Stimulated activated CD8-positive, alpha-beta memory T cell treated with anti-CD3 and anti-CD28 coated beads, Interleukin-4, amount 100 ng/mL, for 1 hour (primary cell): ENCODE measurements at places on chromosomes 13 and 19.

DNA sequence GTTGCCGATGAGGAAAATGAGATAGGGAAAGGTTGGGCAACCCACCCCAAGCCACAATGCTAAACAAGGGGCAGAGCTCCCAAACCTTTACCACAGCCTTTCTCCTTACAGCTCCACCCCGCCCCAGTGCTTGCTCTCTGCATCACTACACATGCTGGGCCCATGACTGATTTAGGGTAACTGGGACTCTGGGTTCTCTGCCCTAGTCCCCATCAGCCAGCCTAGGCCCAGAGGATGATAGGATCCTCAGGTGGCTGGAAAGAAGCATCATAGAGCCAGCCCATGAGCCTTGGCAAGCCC lies 11.6 kb downstream of the C19orf47 start:
- DNase-seq: no peak

DNA sequence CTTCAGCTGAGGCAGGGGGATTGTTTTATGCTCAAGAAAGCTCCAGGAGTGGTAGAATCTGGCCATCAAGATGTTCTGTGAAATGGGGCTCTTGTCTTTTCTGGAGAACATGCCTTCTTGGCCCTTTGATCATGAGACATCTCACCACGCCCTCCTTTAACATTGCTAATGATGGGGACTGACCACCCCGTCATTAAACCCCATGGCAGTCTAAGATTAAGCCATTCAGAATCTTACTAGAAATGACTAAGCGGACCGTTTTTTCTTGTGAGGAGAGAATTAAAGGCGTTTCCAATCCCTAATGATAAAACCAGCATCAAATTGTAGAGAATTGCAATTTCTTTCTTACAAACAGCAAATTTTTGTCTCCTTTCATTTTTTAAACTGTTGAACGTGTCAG lies 89.4 kb downstream of the COL4A2 start:
- no peak for DNase-seq

GRCh38 chr13:98761986-98762616 lies 9.6 kb upstream of the SLC15A1 start:
- no peak for DNase-seq

DNA sequence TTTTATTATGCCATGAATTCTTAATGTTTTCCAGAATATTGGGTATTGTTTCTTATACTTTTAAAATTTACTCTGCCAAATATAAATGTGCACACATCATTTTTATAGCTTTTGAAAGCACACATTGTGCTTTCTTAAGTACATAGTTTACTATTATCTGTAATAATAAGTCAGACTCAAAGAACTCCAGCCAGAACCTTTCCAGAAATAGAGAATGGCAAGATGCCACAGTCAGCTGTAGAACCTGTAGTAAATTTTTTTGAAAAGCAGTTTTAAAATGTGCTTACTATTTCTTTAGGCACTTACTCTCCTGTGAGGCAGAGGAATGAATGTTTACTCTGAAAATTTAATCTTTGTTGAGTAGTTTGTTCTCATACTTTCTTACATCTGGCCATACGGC lies 1287.1 kb downstream of the PCDH9 start:
- DNase-seq: no peak

GRCh38 chr19:12769689-12770088 lies 5.7 kb downstream of the HOOK2 start:
- no peak for DNase-seq

DNA sequence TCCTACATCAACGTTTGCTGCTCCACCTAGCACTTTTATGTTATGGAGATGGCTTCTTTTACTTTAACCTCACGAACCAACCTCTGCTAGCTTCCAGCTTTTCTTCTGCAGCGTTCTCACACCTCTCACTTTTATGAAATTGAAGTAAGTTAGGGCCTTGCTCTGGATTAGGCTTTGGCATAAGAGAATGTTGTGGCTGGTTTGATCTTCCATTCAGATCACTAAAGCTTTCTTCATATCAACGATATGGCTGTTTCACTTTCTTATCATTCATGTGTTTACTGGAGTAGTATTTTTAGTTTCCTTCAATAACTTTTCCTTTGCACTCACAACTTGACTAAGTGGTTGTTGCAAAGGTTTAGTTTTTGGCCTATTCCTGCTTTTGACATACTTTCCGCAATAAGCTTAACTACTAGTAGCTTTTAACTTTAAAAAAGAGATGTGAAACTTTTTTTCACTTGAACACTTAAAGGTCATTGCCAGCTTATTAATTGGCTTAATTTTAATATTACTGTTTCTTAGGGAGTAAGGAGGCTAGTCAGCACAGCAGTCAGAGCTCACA lies 60.0 kb upstream of the SPRY2 start:
- no peak for DNase-seq

DNA sequence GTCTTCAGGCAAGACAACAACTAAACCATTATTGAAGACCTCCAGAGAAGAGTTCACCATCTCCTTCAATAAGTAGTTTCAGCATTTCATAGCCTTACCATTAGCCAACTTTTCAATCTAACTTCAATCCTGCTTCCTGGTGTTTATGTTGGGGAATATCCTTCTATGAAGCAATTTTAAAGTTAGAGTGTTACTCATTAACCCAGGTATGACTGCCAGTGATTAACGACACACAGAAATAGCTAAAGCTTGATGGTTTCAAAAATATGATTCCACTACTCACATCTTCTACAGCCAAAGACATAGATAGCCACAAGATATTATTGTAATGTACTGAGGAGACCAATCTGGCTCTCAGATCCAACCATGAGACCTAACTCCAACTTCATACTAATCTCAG lies 403.2 kb downstream of the EFNB2 start:
- no peak for DNase-seq

GRCh38 chr19:47232422-47233211 lies 1.6 kb upstream of the BBC3 start:
- DNase-seq: no peak

GRCh38 chr13:109778102-109778542 lies 8.3 kb downstream of the IRS2 start:
- DNase-seq: no peak

DNA sequence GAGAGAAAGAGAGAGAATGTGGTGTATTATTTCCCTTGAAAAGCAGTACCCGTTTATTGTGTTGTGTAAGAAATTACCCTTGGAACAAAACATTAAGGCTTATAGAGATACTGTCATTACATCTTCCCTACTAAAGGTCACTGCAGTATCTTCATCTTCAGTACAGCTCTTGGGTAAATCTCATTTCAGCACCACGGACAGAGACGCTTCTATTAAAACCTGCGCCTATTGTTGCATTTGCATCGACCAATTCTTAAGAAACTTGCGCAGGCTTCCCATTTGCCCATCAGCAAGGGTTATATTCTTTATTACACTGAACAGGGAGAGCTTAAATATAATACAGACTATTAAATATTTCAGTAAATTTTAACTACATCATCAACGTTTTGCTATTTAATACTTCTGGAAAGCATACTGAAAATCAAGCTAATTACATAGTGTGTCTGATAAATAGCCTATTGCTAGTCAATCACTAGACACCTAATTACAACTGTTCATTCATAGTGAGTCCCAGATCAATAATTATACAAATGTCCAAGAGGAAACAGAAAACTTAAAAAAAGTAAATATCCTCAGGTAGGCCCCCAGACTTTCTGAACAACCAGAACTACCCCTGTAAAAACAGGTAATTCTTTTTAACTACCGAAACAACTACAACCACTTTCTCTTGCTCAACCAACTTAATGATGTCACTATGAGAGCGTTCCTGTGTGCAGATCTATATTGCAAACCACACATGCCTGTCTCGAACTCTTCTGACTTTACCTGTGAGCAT lies 350.6 kb downstream of the LIG4 start:
- no peak for DNase-seq

DNA sequence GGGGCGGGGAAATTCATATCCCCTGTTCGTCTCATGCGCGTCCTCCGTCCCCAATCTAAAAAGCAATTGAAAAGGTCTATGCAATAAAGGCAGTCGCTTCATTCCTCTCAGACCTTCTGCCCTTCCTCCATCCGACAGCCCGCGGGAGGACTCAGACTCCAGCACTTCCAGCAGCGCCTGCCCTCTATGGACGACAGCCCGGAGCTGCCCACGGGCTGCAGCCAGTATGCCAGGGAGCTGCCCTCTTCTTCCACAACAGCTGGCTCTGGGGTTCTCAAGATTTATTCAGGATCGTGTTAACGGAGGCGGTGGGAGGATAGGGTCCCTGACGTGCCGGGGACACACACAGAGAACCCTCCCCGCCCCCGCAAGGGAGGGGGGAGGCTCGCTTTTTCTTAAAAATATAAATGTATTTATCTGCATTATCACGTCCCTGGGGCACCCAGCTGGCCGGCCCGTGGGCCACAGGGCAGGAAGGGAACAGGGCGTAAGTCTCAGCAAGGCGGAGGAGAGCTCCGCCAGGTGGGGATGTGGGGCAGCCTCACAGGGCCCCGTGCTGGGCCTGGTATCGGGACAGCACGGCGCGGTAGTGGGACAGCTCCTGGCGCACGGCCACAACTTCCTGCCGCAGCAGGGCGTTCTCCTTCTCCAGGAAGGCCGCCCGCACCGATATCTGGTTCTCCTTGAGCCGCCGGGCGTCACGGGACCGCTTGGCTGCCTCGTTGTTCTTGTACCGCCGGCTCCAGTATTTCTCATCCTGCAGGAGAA lies 6.7 kb downstream of the DBP start:
- no peak for DNase-seq

DNA sequence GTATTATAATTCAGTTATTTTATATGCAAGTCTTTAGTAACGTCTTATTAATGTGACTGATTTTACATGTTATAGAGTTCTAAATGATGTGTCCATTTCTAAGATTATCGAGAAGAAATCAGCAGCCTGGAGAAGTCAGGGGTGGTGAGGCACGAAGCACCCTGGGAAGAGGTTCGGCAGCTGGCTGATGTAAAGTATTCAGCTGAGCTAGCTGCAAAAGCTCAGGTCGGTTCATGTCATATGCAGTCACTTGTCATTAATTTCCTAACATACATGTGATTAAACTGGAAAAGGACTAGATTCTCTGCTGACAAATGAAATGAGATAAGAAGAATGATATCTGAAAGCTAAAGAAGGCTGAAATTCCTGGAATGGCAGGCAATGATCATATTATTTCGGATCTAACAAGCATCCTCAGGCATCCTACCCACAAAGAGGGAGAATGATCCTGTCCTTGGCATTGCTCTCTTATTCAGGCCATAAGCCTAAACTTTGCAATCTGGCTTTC lies 383.0 kb upstream of the SLITRK1 start:
- DNase-seq: no peak
